Cerebellar cortex (tissue), 1 donor: ENCODE measurements at places on chromosomes 1 and 21.

DNA sequence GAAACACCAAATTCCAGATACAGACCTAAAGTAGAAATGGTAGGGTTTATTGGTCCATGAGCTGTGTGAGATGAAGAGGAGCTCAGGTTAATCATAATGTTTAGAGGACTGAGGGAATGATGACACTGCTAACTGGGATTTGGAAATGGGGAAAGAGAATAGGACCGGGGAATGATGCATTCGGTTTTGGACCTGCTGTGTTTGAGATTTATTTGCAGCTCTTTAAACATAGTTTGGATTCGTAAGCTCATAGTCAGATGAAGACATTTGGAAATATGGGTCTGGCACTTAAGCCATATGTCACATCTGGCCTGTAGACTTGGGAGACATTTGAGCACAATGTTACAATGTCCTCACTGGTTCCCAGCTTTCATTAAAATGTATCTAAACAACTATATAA is 127.9 kb upstream of the DUSP10 start:
- no peak for DNase-seq

DNA sequence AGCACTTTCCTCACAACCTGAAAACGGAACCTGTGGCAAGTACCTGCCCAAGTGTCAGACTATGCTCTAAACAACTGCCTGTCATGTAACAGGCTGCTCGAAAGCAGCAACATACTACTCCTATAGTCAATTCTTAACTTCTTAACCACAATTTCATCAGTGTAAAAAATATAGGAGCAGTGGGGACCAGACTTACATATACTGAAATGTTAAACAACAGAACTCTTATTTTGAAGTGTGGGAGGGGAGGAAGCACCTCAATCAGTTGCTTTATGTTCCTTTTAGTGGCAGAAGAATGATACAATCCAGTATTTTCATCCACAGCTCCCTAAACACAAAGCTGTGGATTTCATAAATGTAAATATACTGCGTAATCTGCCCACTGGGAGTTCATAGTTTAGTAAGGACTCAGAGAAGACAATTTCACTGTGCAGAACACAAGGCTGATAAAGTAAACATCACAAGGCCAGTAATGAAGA is 44.2 kb downstream of the WLS start:
- DNase-seq: no peak

DNA sequence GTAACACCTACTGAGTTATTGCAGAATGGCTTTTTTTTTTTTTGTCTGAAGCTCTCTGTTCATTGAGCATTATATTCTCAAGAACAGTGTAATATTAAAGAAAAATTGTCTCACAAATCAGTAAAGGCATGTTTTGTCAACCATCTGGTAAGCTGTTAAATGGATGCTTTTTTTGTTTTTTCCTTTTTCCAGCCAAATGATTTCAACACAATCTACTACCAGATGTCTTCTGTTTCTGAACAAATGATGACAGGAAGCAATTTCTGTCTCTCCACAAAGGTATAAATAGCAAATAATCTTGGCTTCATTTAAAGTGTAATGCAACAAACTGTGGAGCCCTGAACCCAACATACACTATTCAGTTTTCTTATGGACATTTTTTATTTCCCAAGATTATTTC is 78.6 kb upstream of the RGS2 start:
- peak; percentile 52 for DNase-seq

DNA sequence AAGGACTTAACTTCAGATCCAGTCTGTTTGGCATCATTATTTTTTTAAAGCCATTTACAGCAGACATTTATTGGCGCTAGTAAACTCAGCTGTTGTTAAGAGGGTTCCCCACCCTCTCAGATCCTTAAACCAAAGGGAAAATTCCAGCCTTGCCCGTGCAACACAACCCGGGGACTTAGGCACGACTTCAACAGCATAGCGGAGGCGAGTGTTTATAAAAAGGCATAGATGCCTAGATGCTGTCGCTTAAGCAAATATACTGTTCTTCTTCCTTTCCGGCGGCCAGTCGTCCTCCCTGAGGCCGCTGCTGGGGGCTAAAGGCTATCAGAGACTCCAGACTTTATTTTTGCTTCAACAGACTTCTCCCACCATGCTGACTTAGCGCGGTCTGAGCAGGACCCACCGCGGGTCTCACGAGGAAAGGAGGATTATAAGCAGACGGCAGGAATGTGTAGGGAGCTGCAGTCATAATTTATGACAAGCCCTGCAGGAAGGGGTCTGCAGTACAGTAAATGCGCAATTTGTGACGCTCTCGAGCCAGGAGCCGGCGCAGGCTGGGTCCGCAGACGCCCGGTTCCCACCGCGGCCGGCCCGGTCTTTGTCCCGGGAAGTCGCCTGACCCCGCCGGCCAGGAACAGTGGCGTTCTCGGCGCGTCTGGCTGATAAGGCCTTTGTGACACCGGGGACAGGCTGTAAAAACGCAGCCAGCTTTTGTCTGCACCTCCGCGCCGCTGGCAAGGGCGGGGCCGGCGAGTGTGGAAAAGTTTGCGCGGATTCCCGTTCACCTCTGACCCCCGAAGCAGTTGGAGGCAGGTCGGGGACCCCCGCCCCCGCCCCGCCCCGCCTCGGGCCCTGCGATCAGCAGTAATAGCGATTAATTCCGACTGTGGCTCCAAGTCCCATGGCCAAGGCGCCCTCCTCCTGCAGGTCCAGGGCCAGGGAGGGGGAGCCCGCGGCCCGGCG is 61.2 kb upstream of the ARHGEF16 start:
- no peak for DNase-seq

DNA sequence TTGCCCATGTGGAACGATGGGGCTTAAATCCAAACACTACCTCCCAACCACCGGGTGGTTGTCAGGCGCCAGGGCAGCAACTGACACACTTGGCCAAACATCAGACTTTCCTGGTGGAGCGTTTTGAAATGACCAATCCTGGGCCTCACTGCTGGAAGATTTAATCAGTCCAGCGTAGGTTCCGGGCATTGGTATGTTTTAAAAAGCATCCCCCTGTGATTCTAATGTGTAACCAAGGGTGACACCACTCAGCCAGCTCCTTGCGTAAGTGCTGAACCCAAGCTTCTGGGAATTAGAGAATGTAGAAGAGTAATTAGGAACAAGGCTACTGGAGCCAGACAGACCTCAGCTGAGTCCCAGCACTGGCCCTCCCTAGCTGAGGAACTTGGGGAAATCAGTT is 44.8 kb upstream of the KAZN start:
- no peak for DNase-seq

GRCh38 chr1:206651958-206652890 is 16.9 kb downstream of the DYRK3 start:
- DNase-seq: no peak

DNA sequence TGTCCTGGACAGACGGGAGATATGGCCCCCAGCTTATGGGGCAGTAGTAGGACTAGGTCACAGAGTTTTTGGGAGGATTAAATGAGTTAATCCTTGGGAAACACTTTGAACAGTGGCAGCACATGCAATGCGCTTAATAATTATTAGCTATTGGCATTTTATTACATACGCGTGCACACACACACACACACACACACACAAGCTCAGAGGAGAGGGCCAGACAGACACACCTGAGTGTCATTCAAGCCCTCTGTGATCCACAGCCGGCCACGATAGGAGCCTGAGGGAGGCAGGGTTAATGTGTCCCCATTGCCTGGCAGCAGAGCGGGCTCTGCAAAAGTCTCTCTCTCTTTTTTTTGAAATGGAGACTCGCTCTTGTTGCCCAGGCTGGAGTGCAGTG is 37.9 kb downstream of the EPHA2 start:
- DNase-seq: no peak

DNA sequence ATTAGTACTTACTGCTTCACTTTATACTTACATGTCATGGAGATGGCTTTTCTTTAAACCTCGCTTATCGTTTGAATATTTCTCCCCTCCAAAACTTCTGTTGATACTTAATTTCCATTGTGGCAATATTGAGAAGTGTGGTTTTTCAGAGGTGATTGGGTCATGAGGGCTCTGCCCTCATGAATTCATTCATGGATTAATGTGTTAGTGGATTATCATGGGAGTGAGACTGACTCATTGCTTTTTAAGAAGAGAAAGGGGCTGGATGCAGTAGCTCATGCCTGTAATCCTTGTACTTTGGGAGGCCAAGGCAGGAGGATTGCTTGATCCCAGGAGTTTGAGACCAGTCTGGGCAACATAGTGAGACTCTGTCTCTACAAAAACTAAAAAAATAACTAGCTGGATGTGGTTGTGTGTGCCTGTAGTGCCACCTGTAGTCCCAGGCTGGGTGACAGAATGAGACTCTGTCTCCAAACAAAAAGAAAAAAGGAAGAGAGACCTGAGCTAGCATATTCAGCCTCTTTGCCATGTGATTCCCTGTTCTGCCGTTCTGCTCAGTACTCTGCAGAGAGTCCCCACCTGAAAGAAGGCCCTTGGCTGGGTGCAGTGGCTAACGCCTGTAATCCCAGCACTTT is 30.2 kb downstream of the RABGAP1L start:
- no peak for DNase-seq

DNA sequence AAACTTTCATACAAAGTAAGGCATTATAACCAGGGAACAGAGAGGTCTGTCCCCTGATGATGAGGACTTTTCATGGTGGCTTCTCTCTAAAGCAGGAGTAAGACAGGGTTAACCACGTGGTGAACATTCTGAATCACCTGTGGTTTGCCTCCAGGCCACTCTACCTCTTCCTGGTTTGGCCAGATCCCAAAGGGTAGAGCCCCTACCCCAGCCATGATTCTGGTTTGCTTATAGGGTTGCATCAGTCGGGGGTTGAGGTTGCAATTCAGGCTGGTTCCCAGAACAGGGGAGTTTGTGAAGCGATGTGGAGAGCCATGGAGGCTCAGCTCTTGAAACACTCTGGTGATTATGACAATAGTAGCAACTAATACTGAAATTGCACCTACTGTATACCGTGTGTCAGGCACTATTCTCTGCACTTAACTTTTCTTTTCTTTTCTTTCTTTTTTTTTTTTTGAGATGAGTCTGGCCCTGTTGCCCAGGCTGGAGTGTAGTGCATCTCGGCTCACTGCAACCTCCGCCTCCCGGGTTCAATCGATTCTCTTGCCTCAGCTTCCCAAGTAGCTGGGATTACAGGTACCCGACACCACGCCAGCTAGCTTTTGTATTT is 8.3 kb downstream of the CNR2 start:
- DNase-seq: no peak
